NCI-H526 (cell line): ENCODE measurements at places on chromosomes 7 and 10.

DNA sequence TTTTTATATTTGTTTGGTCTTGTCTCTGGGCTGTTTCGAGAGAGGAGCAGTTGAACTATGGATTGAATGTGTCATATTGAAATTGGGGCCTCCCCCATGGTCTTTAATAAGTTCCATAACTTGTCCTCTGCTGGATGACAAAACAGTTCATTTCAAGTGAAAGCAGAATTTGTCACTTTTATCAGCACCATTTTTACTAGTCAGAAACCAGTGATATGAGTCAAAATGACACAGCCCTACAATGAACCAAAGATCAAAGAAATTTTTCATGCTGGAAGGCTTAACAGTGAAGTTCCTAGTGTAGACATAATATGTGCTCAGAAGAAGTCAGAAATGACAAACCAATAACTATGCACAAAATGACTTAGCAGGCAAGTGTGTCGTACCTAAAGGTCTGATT, 133.6 kb upstream of the VWC2 start:
- no peak for DNase-seq

- no peak for DNase-seq
Measured at GRCh38 chr7:31950091-31950755, 120.0 kb downstream of the PDE1C start.

GRCh38 chr7:94031865-94032264, 27.7 kb upstream of the BET1 start:
- DNase-seq = no peak

DNA sequence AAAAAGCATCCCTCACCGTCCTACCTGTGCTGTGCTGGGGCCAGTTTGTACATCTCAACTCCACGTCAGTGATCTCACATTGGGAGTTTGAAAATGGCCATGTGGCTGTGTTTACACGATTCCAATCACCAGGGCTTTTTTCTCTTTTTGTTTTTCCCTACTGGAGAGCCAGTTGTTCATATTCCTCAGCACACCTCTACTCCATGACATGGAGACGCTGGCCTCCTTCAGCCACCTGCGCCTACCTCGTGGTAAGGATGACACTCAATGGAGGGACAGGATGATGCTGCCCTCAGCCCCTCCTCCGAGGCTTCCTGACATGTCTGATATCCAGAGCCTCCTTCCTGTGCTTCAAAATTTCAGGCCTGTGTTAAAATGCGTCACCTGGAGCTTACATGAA, 10.3 kb downstream of the CLRN3 start:
- DNase-seq = no peak

GRCh38 chr10:43136432-43136831, 1.8 kb upstream of the CSGALNACT2 start:
- no peak for DNase-seq

- DNase-seq = no peak
Measured at GRCh38 chr10:104540181-104540580, 100.9 kb upstream of the SORCS3 start.

DNA sequence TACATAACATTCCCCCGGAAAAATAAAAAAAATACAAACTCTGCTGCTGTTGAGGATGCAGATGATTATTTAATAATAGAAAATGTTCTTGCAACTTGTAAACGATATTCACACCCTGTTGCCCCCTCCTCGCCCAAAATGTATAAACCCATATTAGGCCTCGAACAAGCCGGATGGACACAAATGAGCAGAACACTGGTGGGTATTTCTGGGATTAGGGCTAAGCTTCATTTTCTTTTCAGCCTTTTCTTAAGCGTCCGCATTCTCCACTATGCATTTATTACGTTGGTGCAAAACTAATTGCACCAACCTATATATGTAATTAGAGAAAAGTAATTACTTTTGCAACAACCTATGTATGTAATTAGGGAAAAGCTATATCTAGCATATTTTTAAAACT, 349 bp upstream of the GNG11 start:
- DNase-seq = no peak

DNA sequence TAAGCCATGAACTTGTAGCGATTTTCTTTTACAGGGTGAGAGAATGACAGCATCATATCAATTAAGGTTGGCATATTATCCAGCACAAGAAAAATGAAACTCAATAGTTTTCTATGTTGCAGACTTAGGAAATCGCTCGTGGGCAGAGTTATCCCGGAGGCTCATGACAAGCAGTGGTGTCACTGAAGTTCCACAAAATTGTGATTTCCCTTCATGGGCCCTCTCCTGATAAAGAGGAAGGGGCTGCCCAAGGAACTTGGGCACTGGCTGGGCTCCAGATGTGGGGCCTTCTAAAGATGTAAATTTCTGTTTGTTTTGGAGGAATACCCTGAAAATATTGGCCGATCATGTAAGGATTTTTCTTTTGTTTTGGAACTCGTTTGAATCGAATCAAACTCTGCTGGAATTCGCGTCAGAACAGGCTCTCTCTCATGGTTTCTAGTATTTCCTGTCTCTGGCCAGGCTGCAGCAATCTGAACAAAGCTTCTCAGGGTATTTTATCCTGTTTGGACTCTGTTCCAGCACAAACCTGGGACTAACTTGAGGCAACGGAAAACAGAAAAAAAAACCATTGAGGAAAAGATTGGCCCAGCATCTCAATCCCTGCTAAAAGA, 340.6 kb upstream of the NRP1 start:
- no peak for DNase-seq

DNA sequence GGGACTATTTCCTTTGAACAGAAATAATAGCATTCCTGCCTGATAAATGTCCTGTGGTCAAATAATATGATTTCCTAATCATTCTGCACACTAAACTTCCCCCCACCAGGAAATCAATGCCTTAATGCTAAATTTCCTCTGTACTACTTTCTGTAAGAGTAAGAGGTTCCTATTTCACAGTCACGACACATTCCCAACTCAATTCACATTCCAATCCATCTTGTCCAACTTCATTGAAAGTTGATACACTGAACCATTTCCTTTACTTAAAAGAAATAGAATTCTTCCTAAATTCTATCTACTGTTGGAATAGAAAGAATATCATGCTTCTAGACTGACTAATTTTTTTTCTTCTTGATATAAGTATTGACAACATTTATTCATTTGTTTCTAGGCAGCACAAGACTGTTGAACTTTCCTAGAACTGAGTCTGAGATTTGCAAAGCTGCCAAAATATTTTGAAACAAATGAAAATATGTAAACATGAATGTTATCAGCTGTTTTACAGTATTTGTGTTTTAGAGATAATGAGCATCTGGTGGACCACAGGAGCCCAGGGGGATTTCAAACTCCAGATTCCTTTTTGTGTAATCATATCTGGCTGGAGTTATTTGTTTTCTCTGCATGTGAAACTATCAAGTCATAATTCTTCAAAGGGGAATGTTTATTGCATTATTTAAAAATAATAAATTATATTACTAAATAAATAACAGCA, 121.5 kb downstream of the TPST1 start:
- DNase-seq = no peak

DNA sequence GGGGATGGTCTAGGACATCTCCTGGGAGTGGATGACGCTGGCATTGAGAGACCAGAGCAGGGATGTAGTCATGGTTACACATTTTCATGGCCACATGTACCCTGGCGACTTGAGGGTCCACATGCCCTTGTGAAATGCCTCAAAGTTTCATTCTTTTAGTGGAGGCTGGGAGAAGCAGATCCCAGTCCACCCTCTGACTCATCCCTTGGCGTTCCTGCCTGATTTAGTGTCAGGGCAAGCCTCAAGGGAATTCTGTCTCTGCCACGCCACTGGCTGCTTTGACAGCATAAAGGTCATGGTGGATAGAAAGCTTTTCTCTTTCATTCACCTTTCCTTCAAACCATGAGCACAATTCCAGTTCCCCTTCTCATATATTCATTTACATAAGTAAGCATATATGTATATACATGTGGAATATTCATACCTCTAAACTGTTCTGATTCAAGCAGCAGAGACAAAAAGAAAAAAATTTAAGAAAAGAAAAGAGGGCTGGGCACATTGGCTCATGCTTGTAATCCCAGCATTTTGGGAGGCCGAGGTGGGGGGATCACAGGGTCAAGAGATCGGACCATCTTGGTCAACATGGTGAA, 21.8 kb upstream of the KIF5B start:
- no peak for DNase-seq

DNA sequence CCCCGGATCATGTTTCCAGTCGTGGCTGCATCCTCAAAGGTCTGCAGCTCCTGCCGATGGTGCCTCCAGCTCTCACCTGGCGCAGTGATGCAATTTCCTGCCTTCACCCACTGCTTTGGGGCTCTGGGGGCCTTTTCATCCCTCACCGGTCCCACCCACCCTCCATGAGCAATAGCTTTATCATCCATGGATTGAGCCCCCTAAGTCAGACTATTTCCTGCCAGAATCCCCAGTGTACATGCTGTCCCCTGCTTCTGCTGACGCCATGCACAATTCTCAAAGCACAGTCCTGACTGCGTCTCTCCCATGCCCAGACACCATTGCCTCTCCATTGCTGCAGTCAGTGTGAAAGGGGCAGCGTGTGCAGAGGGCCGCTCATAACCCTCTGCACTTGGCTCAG, 49.7 kb downstream of the FAM241B start:
- DNase-seq = no peak
